ENCODE measurements at places on chromosomes 3 and 15.

DNA sequence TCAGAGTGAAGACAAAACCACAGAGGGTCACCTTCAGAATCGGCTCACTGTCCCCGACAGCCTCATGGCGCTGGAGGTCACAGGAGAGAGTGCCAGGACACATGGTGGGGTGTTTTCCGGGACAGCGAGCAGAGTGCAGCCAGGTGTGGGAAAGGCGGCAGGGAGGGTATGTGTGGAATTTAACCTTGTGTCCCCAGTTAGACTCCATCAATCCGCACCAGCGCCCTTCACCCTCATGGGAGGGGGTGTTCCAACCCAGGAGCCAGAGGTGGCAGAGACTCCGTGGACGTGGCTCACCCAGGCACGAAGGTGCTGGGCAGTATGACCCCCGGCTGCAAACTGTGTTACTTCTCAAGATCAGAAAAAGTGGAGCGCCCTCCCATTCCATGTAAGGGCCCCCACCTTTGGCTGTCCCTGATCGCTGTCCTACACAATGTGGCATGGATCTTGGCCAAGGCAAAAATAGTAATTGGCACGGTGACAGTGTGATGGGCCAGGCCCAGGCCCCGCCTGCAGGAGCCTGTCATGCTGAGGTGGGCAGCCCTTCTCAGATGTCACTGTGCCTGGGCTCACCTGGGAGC lies 190.3 kb downstream of the XXYLT1 start:
- no peak for DNase-seq

DNA sequence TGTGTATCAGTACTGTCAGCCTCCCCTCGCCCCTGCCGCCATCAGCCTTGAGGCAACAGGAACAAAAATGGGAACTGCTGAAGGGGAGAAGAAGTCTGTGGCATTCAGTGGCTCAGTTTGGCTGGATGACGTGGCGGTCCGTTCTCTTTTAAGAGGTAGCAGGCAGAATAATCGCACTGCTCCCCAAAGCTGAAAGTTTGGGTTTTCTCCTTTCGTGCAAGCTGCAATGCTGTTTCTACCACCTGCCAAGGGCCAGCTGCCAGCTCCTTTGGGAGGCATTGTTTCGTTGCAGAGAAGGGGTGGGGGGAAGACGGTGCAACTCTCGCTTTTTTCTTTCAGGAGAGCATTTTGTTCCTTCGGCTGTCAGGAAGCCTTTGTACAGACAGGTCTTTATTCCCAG lies 369.6 kb upstream of the RORA start:
- no peak for DNase-seq

DNA sequence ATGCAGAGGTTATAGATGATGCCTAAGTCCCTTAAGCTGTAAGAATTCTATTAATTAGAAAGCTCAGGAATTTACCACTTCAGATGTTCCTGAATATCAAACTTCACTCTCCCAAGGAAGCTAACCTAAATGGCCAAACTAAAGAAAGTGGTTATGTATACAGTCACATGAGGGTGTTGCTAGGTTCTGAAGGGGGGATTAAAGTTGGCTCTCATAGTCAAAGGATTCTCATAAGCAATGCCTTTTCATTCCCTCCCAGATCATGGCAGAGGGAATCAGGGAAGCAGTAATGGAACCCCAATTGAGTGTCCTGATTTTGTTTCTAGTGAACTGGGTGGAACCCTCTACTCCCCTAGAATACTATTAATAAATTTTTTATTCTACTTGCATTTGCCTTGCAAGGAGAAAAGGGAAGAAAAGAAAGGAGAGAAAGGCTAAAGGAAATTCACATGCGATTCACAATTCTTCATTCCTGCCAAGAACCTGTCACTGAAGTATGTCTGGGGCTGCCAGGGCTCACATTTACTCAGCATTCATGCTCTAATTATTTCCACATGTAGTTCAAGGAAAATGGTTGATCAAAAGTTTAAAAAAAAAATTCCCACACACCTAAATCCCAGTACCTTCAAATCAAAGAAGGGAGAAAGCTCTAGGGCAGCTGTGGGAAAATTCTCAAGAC lies 25.1 kb downstream of the FSTL1 start:
- DNase-seq, result no peak

GRCh38 chr15:73046073-73046472 lies 6.2 kb upstream of the NEO1 start:
- DNase-seq, result no peak

- no peak for DNase-seq
Observed at GRCh38 chr3:31285833-31286486, 246.8 kb upstream of the STT3B start.

GRCh38 chr3:10430805-10431204 lies 74.6 kb downstream of the ATP2B2 start:
- no peak for DNase-seq

DNA sequence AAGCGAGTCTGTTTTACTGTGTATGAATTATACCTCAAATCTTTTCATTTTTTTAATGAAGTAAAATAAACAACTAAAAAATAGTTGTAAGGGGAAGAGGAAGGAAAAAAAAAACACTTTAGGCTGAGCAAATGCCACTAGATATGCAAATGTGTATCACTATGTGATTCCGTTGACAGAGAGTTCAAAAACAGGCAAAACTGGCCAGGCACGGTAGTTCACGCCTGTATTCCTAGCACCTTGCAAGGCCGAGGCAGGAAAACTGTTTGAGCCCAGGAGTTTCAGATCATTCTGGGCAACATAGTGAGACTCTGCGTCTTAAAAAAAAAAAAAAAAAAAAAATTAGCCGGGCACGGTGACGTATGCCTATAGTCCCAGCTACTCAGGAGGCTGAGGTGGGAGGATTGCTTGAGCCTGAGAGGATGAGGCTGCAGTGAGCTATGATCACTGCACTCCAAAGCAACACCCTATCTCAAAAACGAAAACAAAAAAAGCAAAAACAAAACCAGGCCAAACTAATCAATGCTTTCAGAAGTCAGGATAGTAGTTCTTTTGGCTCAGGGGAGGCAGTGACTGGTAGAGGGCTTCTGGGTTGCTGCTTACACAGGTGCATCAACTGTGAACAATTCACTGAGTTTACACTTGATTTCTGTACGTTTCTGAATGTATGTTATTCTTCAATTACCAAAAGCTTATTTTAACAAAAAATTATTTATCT lies 7.4 kb downstream of the PRC1 start:
- DNase-seq, result no peak

GRCh38 chr3:33067484-33067883 lies 29.5 kb downstream of the GLB1 start:
- no peak for DNase-seq

GRCh38 chr15:83310521-83311456 lies 26.3 kb upstream of the BNC1 start:
- DNase-seq, result no peak

DNA sequence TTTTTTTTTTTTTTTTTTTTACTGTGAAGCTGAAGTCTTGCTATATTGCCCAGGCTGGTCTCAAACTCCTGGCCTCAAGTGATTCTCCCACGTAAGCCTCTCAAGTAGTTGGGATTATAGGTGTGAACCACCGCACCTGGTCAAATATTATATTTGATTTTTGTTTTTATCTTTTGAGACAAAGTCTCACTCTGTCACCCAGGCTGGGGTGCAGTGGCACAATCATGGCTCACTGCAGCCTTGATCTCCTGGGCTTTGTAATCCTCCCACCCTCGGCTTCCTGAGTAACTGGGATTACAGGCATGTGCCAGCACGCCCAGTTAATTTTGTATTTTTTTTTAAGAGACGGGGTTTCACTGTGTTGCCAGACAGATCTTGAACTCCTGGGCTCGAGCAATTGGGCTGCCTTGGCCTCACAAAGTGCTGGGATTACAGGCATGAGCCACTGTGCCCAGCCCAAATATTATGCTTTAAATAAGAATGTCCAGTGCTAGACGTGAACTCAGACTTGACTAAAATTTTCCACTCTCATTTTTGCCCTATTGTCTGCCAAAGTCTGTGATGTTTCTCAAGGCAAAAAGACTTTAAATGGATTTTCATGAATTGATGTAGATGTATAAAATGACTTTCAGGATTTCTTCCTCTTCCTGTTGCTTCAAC lies 33.4 kb upstream of the CRBN start:
- DNase-seq, result no peak

DNA sequence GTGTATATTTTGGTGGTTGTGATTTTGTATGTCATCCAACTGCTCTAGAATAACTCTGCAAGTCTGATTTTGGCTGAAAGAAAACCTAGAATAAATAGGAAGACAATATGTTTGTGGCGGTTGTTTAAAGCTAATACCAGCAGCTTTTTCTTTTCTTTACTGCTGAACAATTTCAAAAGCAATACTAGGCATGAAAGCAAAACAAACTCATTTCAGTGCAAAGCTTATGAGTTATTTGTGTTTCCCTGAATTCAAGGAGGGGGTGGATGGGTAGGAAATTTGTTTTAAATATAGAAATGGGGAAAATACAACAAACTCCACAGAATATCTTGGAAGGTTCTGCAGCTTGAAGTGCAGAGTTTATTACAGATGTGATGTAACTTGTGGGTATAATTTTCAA lies 1041.9 kb upstream of the NR2F2 start:
- no peak for DNase-seq

GRCh38 chr3:47324278-47324865 lies 41.6 kb downstream of the KLHL18 start:
- no peak for DNase-seq

DNA sequence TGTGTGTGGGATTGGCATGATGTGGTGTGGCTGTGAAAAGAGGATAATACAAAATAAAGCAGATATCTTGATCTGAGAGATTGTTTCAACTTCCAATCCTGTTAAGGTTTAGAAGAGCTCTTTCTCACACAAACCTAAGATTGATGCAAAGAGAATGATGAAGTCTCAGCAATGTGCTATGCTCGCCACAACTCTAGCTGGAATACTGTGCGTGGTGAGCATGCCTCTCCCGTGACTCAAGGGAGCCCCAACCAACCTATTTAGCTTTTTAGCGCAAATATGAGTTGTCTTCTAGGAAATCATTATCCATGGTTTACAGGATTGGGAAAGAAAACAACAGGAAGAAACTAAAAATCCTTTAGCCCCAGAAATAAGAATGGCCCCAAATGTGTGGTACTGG lies 28.5 kb downstream of the BTLA start:
- no peak for DNase-seq

- no peak for DNase-seq
Observed at GRCh38 chr15:48536681-48537091, 108.8 kb downstream of the FBN1 start.

DNA sequence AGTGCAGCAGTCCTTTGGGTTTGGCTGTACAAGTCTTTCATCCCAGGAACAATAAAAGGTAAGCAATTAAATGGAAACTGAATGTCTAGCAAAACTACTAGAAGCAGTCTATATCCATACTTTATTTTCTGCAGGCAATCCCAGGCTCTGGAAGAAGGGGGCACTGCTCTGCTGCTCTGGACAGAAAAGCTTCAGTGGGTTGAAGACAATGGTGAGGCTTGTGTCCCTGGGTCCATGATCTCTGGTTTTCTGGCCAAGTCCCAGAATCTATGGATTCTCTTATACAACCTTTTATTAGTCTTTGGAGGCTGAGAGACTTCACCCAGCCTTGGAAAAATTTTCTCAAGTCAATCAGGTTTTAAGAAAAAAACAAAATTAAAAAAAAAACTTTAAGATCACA lies 35.6 kb downstream of the SCAP start:
- DNase-seq, result no peak

GRCh38 chr3:62113092-62113491 lies 260.3 kb downstream of the FEZF2 start:
- no peak for DNase-seq

DNA sequence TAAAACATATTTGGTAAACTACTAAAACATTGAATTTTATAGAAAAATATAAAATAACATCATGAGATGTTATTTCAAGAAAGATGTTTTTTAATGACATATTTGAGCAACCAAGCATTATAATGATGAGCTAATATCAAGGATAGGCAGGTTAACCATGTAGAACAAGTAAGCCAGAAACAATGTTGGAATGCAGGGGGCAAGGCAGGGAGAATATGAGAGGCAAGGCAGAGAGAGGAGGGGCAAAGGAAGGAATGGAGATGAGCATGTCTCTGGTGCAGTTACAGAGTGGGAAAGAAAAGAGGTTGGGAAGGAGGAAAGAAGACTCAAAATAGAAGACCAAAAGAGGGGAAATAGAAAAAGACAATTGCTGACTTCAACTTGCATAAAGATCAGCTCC lies 390.4 kb downstream of the MCTP2 start:
- no peak for DNase-seq

GRCh38 chr3:142691527-142691926 lies 32.3 kb upstream of the TRPC1 start:
- no peak for DNase-seq

DNA sequence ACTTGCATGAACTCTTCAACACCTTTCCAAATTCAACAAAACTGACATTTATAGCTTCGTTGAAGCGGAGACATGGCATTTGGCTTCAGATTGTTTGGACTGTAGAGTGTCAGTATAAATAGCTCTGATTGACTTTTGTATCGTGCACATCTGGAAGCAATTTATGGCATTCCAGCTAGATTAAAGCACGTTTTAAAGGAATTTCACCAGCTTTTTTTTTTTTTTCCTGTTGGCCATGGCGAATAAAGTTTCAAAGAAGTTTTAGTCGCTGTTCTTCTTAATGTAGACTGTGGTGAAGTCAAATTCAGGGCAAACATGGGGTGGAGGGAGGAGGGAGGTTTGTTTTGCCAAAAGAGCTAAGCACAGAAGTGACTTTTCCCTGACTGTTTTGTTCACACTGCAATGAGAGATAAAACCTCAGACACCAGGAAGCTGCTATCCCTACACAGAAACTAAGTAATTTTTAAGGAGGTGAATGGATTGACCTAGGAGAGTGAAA lies 391.0 kb upstream of the RARB start:
- DNase-seq, result no peak

DNA sequence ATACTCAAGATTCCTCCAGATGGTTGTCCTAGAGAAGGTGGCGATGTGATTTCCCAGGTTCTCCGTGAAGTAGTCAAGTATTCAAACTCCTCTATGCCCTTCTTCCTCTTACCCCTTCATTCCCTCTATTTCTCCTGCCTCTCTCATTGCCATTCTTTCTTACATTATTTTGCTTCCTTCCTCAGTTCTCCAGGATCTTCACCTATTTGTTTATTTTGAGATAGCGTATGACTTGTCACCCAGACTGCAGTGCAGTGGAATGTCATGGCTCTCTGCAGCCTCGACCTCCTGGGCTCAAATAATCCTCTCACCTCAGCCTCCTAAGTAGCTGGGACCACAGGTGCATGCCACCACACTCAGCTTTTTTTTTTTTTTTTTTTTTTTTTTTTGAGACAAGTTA lies 1.8 kb upstream of the ITPKA start:
- no peak for DNase-seq

GRCh38 chr3:182618085-182618732 lies 175.1 kb upstream of the ATP11B start:
- DNase-seq, result no peak

- DNase-seq, result no peak
Observed at GRCh38 chr3:152519376-152519775, 250.6 kb downstream of the MBNL1 start.

DNA sequence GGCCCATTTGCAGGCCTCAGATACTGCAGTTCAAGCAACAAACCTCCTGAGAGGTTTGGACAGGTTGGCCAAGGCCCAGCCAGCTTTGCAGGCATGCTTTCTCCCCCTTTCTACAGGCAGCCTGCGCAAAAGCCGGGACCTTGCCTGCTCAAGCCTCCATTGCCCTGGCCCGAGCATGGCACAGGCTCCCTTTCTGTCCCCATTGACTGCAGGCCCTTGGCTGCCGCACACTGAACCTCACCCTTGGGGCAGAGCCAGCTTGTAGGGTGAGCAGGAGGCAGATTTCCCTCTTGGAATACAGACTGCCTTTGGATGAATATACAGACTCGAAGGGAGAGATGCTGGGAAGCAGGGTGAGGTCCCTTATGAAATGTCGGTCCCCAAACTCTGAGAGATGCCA lies 461.7 kb upstream of the PROK2 start:
- no peak for DNase-seq
